ENCODE measurements at places on chromosomes 16 and 17. TPM values are rescaled to one million over a fixed set of nuclear protein-coding genes. Genes with fewer than 3 reads are reported as not detected.
A peak's percentile ranks its signal among the peaks of the same experiment; 100 is the strongest.

DNA sequence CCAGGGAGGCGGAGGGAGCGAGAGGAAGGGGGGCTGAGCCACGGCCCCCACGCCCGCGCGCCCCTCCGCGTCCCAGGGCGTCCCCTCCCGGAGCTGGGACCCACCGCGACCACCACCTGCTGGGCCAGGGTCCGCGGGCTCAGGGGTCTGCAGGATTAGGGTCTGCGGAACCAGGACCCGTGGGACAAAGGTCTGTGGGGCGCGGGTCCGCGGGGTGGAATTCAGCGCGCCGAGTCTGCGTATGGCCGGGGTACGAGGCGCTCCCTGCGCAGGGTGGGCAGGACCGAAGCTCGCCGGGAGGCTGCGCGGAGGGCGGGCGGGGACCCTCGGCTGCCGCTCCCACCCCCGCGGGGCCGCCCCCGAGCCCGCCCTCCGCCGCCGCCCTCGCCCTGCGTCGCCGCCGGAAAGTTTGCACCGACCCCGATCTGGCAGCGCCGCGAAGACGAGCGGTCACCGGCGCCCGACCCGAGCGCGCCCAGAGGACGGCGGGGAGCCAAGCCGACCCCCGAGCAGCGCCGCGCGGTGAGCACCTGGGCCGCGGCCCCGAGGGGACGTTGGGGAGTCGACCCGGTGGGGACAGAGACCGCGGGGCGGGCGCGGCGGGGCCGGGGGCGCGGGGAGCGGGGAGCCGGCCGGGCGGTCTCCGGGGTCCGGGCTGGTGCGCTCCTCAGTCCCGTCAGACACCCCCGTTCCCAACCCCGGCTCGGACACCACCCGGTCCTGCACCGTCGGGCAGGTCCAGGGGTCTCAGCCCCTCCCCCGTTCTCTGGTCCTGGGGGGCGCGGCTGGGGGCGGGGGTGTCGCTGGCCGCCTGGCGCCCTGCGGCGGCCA lies at the start of gene GCGR:
Gene GCGR, plus strand, starts transcription at position 423 of the 831 bp plus-strand sequence. CDS start 4,869 bp downstream, outside the sequence.
- no peak for ATAC-seq

GRCh38 chr17:57440522-57441269 lies 184.4 kb downstream of the MSI2 start:
- peak; percentile 93 for ATAC-seq

DNA sequence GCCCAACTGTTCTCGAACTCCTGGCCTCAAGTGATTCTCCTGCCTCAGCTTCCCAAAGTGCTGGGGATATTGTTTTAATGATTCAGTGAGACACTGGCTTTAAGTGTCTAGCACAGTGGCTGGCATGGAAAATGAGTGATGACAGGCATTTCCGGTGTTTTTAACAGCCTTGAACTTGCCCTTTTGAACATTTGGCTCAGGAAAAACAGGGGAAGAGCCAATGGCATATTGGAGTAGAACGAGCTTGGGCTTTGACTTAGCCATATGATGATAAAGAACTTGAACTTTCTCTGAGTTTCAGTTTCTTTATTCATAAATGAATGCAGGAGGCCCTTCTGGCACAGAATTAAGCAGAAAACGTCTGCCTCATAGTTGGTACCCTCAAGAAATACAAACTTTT lies 145.0 kb upstream of the HS3ST4 start:
- ATAC-seq = no peak

The NKD1 gene
- 1.9 TPM for total RNA-seq

The TPPP3 gene
- 3.7 TPM for total RNA-seq

DNA sequence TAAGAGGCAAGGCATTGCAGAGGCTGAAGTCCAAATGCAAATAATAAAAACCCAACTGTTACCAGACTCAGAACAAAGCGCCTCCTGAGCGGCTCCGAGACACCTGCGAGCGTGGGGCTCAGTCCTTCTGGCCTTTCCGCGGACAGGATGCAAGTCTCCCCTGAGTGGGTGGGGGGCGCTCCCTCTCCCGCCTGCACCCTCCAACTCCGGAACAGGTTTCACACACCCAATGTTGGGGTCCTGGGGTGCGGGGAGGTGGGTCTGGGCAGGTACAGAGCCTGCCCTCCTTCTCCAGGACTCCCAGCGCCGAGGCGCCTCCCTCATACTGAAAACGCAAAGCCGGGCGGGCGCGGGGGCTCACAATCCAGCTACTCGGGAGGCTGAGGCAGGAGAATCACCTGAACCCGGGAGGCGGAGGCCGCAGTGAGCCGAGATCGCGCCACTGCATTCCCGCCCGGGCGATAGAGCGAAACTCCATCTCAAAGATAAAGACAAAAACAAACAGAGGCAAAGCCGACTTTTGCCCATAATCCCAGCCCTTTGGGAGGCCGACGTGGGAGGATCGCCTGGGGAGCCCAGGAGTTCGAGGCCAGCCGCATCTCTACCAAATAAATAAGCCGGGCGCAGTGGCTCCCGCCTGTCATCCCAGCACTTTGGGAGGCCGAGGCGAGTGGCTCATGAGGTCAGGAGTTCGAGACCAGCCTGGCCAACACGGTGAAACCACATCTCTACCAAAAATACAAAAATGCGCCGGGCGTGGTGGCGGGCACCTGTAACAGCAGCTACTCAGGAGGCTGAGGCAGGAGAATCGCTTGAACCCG lies 893 bp downstream of the GINS2 start:
- ATAC-seq = no peak

The TNRC6C gene
- 6.8 TPM for total RNA-seq

DNA sequence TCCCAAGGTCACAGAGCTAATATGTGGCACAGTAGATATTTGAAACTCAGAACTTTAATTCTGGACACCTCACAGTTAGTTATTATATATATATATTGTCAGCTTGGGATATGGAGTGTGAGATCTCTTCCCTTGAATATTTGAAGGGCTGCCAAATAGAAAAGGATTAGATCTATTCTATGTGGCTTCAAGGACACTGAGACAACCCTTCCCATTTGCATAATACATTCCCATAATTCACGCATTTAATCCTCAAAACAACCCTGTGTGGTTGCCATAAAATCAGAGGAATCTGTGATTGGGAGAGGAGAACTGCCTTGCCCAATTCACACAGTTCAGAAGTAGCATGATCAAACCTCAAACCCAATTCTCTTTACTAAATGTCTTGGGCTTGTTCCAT lies 365.8 kb upstream of the DYNLRB2 start:
- ATAC-seq = no peak

- ATAC-seq = no peak
Observed at GRCh38 chr16:630249-630814, 453 bp upstream of the WFIKKN1 start.

- ATAC-seq = no peak
Observed at GRCh38 chr16:7334801-7335560, 2.3 kb downstream of the RBFOX1 start.

GRCh38 chr16:56355786-56356275 lies 69.5 kb downstream of the AMFR start:
- ATAC-seq = no peak

GRCh38 chr16:354291-354881 lies 1.9 kb upstream of the AXIN1 start:
- ATAC-seq = peak; percentile 50

The SARM1 gene
- total RNA-seq = 1.6 TPM

The GDPD1 gene
- total RNA-seq = 0.96 TPM

The CALB2 gene
- 3.2 TPM for total RNA-seq

- no peak for ATAC-seq
Observed at GRCh38 chr16:31475946-31476302, 4.0 kb downstream of the TGFB1I1 start.

The ZNF423 gene
- total RNA-seq = 0.72 TPM

GRCh38 chr16:15966836-15967546 lies 17.6 kb downstream of the ABCC1 start:
- ATAC-seq = peak; percentile 90

The BCO1 gene
- 0.32 TPM for total RNA-seq

DNA sequence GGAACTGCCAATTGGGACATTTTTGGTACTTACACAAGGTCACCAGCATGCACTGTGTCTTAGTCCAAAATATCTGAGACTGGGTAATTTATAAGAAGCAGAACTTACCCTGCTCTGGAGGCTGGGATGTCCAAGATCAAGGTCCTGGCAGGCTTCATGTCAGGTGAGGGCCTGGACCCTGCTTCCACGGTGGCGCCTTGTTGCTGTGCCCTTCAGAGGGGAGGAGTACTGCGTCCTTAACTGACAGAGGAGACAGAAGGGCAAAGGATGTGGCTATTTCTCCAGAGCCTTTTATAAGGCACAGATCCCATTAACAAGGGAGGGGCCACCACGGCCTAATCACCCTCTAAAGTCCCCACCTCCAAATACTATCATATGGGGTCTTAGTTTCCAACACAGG lies 178.9 kb downstream of the C16orf95 start:
- ATAC-seq = no peak

- no peak for ATAC-seq
Observed at GRCh38 chr16:31467858-31468257, 4.1 kb upstream of the TGFB1I1 start.

The ERN2 gene
- 0.36 TPM for total RNA-seq

DNA sequence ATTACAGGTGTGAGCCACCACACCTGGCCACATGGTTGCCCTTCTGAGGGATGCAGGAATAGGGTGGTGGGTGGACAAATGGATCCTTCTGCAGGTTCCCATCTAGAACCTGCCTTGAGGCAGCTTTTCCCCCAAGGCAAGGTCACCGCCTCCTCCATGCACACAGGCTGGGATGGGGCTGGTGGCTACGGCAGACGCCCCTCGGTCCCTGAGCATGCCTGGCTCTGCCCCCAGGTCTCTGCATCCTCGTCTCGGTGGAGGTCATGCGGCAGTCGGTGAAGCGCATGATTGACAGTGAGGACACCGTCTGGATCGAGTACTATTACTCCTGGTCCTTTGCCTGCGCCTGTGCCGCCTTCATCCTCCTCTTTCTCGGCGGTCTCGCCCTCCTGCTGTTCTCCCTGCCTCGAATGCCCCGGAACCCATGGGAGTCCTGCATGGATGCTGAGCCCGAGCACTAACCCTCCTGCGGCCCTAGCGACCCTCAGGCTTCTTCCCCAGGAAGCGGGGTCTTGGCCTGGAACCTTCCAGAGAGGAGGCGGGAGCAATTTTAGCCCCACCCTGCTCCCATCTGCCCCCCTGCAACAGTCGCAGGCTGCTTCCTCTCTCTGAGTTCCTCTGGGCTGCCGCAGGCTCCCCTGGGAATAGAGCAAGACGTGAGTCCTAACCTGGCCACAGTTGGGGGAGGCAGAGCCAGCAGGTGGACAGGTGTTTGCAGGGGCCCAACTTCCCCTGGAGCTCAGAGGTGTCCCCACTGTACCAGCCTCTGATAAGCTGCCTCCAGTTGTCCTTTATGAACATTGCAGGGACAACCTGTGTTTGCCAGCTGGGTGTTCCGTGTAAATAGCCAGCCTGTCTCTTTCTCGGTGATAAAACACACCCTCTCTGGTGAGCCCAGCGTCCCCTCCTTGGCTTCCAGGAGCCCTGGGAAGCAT lies 11.7 kb downstream of the CACNG1 start:
- ATAC-seq = no peak

GRCh38 chr16:66844009-66844341 lies 239 bp upstream of the CA7 start:
- ATAC-seq = no peak

The SLC35G3 gene
- not detected for total RNA-seq

DNA sequence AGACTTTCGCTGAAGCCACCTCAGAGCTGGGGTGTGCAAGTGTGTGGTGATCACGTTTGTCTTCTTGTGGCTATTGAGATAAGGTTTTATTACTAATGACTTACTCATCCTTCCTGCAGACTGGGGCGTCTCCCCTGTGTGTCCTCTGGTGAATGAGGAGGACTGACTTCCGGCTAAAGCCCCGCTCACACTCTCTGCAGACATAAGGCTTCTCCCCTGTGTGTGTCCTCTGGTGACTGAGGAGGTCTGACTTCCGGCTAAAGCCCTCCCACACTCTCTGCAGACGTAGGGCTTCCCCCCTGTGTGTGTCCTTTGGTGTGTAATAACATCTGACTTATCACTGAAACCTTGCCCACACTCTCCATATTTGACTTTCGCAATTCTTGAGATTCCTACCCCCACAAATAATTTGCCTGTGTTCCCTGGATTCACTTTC lies 19.4 kb downstream of the PRDM7 start:
- ATAC-seq = no peak

The KCNJ2 gene
- 7.5 TPM for total RNA-seq

The KRT40 gene
- not detected for total RNA-seq

The MMP25 gene
- total RNA-seq = 0.80 TPM

GRCh38 chr17:73166731-73167581 lies 2.1 kb downstream of the SSTR2 start:
- ATAC-seq = no peak

GRCh38 chr17:61875285-61875684 lies 12.0 kb upstream of the BRIP1 start:
- ATAC-seq = no peak

DNA sequence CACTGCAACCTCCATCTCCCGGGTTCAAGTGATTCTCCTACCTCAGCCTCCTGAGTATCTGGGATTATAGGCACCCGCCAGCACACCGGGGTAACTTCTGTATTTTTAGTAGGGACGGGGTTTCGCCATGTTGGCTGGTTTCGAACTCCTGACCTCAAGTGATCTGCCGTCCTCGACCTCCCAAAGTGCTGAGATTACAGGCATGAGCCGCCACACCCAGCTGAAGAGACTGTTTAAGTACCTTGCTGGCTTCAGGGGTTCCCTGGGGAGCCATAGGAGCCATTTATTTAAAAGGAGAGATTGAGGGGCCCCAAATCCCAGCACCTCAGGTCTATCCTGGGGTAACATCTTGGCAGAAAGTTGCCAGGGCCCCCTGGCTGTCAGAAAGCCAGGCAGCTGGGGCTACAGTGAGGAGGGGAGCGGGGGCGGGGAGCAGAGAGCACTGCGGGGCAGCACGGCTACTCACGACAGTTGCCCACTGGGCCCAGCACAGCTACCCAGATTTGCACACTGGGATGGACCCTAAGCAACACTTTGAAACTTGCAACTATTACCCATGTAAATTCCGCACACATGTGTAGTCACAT lies 1.6 kb downstream of the SNAI3 start:
- ATAC-seq = no peak

DNA sequence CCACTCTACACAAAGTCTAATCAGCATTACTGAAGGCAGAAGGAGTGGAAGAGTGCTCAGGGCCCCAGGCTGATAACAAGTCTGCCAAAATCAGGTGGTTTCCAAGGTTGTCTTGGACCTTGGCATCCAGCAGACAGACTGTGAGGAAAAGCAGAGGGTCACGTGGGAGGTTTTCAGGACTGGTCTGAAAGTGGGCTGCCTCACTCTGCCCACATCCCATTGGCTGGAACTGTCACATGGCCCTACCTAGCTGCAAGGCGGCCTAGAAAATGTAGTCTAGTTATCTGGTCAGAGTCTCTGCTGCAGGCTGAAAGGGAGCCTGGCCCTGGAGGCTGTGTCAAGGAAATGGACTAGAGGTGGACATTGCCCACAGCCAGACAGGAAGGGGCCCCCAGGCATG lies 310.7 kb upstream of the ASIC2 start:
- no peak for ATAC-seq

- ATAC-seq = peak; percentile 32
Observed at GRCh38 chr16:48613061-48613957, 3.3 kb upstream of the N4BP1 start.

- no peak for ATAC-seq
Observed at GRCh38 chr17:6912110-6913051, 80.9 kb upstream of the TEKT1 start.

GRCh38 chr16:81158964-81159363 lies 62.8 kb upstream of the GCSH start:
- no peak for ATAC-seq

Data from esophagus mucosa (tissue), 1 donor.